ENCODE measurements at places on chromosomes 4 and X.
A peak's percentile ranks its signal among the peaks of the same experiment; 100 is the strongest.

DNA sequence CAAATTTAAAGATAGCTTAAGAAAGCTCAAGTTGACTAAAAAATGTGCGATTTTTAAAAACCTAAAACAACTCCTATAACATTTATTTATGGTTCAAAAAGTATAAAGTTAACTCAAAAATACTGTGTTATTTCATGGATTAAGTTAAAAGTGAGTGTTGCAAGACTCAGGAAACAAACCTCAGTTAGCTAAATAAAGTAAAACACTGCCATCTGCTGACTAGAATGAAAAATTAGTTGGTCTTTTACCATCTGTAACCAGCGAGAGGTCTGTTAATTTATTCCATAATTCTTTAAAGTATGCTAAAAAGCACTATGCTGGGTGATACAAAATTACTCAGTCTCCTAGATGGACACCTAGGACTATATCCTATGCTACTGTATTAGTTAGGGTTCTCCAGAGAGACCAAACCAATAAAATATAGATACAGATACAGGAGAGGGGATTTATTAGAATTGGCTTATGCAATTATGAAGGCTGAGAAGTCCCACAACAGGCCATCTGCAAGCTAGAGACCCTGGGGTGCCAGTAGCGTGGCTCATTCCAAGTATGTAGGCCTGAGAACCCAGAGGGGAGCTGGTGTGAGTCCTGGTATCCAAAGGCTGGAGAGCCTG lies 4.9 kb upstream of the WDFY3 start:
- DNase-seq: no peak

DNA sequence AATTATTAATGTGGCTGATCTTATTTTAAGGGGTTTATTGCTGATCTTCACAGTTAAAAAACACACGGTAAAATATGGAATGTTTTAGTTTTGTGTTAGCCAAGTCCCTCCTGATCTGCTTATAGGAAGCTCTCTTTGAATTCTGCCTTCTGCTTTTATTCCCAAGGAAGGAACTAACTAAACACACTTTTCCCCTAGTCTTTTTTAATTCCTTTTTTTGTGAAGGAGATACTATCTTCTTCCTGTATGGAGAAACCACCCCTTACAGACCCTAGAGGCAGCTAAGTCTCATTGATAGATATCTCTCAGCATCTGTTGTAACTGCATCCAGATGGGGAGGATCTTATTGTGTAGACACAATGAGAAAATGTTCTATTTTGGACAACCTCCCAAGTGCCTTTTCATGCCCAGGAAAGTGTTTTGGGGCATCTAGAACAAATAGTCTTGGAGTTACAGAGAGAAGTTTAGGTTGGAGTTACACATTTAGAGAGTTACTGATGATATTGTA lies 64.4 kb downstream of the AFF1 start:
- no peak for DNase-seq

DNA sequence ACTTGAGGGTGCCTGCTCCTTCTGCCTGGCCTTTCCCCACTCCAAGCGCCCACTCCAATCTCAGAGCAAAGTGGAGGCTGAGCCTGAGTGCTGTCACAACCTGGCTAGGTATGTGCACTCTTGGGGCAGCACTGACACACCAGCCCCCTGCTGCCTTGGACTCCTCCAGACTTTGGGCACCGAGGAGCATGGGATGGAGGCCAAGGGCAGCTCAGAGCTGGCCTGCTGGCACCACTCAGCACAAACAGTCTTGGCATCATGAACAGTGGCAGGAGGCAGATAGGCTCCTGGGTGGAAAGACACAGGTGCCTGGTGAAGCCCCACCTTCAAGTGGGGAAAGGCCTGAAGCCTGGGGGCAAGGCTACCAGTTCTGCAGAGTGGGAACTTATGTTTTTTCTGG lies 91.8 kb downstream of the KCNIP4 start:
- DNase-seq: no peak

DNA sequence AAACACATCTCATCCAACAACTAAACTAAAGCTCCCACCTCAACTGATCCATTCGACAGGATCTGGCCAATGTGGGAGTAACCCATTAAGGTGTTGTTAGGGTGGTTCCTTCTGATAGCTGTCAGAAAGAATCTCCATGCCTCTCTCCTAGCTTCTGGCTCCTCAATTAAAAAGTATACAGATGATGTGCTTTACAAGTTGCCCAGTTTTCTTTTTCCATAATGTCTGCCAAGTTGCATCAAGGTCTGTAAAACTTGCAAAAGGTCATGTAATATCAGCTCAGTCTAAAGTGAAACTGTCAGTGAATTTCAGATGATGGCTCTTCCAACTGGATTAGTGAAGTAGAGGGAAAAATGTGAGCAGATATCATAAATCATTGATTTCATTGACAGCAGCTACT lies 191.8 kb downstream of the RAB28 start:
- no peak for DNase-seq

DNA sequence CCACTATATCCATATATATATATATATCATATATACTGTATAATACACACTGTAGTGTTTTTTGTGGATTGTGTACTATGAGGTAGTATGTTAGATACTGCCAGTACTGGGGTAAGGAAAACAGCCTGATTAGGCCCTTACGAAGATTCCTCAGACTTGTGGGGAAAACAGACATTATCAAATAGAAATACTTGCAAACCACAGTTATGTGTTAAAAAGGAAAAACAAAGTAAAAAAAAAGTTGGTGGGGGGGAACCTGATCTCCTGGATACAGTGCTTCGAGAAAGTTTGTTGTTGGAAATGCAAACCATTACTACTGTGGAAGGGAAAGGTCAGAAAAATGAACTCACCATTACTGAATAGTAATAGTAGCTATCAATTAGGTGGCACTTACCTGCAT lies 53.0 kb downstream of the PKD2 start:
- DNase-seq: no peak

GRCh38 chrX:150527108-150527507 lies 41.3 kb upstream of the MTM1 start:
- no peak for DNase-seq

DNA sequence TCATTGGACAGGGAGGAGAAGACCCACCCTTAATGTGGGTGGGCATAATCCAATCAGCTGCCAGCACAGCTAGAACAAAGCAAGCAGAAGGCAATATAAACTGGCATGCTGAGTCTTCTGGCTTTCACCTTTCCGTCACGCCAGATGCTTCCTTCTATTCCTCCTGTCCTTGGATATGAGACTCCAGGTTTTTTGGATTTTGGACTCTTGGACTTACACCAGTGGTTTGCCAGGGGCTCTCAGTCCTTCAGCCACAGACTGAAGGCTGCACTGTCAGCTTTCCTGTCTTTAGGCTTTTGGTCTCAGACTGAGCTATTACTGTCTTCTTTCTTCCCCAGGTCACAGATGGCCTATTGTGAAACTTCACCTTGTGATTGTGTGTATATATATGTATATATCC lies 32.2 kb upstream of the UGT2B4 start:
- DNase-seq: no peak

DNA sequence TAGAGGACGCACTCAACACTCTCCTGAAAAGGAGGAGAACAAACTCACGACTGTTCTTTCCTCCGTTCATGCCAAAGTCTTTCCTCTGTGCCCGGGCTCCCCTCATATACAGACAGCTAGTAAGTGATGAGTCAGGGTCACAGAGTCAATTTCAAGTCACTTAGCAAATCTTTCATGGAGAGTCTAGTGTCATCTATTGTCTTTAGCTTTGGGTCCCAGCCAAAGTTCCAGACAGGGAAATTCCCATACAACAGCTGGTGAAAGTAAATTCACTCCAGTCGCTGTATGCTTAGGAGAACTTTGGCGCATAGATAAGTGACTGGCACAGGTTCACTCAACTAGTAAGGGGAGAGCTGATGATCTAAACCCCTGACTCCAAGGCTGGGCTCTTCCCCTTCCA lies 226.5 kb downstream of the MID1 start:
- DNase-seq: no peak

DNA sequence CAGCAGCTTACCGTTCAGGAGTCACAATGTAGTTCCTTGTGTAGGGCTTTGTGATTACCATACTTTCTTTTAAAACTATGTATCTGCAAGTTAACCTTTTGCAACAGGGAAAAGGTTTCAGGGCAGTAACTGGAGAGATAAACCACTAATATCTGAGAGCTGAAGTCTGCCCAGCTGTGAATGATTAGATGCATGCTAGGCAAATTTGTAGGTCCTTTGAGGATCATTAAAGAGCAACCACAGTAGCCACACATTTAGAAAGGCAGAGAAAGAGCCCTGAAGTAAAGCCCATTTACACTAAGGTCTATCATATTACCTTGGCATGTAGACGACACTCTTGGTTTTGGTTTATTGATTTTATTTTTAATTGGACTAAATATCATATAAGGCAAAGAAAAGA lies 60.0 kb downstream of the ATP8A1 start:
- DNase-seq: no peak

DNA sequence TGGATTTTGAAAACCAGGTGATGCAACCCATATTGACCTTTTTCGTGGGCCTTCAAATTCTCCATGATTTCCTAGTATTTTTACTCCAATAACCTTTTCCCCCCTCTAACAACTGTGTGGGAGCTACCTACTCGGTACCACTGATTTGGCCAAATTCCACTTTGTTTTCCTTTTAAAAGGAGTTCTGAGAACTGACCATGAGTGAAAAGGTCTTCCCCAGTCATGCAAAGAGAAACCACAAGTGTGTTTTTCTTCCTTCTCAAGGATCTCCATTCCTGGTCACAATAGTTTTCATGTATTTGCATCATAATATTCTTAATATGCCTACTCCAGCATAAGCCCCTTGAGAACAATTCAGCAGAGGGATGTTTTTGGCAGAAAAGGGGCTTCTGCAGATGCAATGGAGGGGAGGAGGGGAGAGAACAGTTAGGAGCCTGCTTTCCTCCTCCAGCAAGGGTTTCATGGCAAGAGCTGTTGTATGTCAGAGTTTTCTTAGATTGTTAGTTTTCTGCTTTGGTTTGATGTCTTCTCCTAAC lies 195.3 kb upstream of the ANXA3 start:
- DNase-seq: no peak

GRCh38 chrX:133789829-133790228 lies 195.6 kb downstream of the GPC3 start:
- no peak for DNase-seq

DNA sequence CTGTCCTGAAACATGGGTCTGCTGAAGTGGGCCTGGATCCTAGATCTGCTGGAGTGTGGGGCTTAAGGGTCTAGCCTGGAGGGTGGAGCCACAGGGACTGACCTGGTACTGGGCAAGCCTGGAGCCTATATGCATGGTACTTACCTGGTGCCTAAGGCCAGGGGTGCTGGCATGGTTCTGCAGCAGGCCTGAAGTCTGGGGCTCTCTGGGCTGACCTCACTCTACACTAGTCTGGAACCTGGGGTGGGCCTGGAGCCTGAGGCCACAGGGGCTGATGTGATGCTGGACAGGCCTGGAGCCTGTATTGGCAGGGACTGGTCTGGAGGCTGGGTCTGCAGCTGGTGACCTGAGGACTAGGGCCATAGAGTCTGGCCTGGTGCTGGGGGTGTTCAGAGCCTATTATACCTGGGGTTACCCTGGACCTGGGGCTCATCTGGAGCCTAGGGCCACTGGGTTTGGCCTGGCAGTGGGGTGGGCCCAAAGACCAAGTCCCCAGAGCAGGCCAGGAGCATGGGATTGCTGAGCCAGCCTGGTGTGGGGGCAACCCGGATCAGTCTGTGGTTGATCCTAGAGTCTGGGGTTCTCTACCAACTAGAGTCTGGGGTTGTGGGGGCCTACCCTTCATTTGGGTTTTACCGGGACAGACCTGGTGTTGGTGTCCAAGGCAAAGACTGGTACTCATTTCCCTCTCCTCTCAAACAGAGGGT lies 179.6 kb downstream of the SLC4A4 start:
- no peak for DNase-seq

DNA sequence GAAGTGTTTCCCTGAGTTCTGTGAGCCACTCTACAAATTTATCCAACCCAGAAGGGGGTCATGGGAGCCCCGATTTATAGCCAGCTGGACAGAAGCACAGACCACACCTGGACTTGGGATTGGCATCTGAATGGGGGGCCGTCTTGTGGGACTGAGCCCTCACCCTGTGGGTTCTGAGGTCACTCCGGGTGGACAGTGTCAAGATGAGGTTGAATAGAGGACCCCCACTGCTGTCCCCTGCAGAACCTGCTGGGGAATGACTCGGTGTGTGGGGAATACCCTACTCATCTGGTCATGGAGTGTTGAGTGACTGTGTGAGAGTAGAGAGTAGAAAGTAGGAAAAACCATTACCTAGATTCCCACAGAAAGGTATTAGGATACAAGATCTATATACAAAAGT lies 67.5 kb downstream of the ZFYVE28 start:
- DNase-seq: peak; percentile 6

DNA sequence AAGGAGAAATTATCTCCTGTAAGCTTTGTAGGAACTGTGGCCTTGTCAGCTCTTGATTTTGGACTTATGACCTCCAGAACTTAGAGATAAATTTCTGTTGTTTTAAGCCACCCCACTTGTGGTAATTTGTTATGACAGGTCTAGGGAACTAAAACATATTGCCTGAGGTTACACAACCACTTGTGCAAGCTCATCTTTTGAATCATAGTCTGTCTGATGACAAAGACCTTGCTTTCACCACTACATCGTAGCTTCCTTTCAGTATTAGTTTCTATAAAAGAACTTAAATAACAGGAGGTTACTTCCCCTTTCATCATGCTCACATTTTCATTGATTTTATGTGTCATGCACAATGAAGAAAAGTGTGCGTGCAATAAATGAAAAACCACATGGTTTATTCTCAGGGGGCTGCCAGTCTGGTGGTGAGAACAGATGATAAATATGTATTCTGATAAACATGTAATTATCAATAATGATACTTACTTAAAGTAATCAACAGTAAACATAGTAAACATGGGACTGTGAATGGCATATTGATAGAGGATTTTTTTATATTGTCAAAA lies 690.0 kb upstream of the HS3ST1 start:
- DNase-seq: no peak

GRCh38 chr4:188722911-188723310 lies 583.7 kb downstream of the TRIML1 start:
- no peak for DNase-seq

DNA sequence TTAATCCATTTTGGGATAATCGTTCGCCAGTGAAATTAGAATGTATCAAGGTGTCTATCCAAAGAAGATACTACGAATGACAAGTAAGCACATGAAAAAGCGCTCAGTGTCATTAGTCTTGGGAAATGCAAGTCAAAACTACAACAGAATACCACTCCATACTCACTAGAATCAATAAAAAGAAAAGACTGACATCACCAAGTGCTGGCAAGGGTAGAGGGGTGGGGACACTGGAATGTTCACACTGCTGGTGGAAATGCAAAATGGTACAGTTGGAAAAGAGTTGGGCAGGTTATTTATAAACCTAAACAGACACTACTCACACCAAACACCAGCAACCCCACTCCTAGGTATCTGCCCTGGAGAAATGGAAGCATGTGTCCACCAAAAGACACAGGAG lies 11.2 kb downstream of the WDR1 start:
- no peak for DNase-seq

DNA sequence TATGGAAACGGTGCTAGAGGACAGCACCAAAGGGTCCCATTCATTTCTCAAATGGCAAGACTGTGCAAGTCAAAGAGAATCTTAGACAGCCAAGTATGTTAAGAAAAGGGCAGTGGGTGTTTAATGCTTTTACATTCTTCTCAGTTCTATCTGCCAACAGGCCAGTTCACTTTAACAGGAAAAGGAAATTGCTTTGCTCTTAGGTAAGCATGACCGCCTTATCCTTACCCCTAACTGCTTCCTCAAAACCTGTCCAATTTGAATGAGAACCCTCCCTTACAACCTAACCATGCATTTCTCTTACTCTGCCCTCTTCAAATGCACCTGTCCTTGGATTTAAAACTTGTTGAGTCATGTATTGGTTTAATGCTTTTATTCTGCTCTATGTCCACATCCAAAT lies 44.5 kb upstream of the BLTP1 start:
- no peak for DNase-seq
